ENCODE measurements at places on chromosomes 1 and 21.
A peak's percentile ranks its signal among the peaks of the same experiment; 100 is the strongest.

GRCh38 chr1:10802944-10803715, 6.7 kb upstream of the CASZ1 start:
- no peak for DNase-seq

DNA sequence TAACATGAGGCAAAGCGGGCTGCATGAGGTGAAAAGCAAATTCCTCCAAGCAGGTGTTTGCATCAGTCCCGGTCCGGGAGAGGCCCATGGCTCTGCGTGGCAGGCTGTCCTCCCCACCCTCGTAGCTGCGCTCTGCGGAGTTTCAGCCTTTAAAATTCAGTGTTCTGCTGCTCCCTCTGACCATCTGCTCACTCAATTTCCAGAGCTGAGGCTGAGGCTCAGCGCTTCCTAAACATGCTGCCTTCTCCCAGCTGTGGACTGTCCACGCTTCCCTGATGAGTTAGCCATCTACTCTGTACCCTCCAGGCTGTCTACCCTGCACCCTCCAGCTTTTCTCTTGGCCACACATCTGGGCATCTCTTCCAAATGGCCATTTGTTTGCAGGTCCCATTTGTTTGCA, 87.7 kb downstream of the KCNJ6 start:
- DNase-seq, result no peak

DNA sequence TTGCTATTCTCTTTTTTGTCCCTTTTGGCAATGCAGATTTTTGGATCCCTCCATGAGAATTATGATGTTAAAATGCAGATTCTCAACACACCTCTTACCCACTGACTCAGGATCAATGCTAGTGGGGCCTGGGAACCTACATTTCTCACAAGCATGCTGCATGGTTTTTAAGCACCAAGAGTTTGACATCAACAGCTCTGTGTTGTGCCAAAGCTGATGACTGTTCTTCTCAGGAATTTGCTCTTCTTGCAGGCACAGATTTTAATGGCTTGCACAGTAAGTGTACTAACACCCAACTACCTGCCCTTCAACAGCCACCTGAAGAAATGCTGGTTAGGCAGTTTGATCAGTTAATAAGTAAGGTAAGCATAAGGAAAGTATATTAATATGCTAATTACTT, 468.7 kb downstream of the PTBP2 start:
- DNase-seq, result peak; percentile 16

DNA sequence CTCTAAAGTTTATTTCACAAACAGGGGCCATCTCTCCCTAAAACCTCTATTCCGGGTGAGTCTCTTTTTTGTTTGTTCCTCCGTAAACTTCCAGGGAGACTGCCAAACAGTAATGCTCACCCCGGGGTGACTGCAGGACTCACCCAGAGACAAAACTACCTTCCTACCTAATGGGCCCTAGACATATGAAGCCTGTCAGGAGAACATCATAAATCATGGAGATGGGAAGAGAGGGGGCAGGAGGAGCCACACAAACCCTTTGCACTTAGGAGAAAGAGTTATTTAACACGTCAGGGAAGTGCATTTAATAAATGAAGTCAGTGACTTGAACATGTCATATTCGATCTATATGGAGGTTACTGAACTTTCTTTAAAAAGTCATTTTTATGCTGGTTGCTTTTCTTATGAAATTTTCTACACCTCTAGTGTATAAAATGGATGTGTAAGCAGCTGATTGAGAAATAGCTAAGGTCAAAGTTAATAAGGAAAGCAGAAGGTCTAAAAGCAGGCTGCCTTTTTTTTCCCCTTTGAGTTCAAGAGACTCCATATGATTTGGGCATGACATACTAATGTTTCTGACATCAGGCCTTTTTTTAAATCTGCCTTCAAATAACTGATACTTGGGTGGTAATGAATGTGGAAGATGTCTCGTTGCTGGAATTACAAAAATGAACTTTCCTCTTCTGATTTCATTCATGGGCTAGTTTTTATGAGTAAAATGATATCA, 286.9 kb upstream of the USP25 start:
- DNase-seq, result no peak

GRCh38 chr1:59556802-59557548, 257.8 kb upstream of the HOOK1 start:
- peak; percentile 77 for DNase-seq

DNA sequence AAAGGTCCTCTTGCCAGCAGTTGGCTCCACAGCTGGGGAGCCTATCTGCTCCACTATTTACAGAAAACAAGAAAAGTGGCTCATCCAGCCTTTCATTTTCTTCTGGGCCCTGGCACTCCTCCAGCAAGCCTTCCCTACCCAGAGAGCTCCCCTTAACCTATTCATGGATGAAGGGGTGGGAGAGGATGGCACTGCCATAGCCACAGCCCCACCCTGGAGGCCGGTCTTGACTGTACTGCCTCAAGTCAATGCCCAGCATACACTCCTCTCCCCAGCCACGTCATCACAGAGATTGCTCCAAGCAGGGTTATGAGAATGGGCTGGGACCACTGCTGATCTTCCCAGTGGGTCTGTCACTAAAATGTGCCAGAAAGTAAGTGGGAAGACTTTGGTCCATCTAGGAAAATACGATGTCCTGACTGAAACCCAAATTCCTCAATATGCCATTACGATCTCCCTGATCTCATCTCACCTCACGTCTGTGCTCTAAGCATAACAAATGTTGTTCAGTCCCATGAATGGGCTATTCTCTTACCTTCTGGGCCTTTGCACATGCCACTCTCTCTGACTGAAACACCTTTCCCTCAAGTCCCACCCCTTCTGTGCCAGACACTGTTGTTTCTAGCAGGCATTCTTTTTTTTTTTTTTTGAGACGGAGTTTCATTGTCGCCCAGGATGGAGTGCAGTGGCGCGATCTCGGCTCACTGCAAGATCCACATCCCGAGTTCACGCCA, 21.4 kb upstream of the PTAFR start:
- no peak for DNase-seq

GRCh38 chr1:22159891-22160290, 17.0 kb upstream of the WNT4 start:
- DNase-seq, result no peak

- DNase-seq, result no peak
These were observed 62.2 kb upstream of the KIF26B start for GRCh38 chr1:245092638-245092976.

GRCh38 chr1:223473601-223474344, 80.6 kb downstream of the CCDC185 start:
- DNase-seq, result no peak

DNA sequence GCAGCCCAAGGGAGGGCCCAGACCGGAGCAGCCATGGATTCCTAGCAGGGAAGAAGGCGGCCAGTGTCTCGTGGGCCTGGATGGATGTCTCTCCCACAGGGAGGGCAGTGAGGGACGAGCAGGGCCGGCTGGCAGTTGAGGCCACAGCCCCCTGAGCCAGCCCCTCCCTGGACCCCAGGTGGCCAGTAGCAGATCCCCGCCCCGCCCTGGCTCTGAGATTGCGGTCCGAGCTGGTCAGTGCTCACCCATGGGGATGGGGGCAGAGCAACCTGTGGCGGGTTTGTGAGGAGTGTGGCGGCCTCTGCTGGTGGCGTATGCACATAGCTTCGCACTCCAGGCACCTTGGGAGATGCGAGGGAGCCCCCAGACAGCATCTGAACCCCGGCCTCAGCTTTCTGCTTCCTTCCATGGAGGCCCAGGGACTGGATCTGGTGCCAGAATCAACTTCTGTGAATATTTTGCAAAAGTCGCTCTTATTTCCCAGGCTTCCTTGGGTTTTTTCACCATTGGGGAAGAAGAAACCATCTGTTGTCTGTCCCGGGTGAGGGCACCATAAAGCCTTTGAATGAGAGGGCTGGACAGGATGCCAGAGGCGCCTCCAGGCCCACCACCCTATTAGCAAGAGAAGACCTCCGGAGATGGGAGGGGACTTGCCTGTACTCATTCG, 8.4 kb upstream of the KCNN3 start:
- peak; percentile 81 for DNase-seq

DNA sequence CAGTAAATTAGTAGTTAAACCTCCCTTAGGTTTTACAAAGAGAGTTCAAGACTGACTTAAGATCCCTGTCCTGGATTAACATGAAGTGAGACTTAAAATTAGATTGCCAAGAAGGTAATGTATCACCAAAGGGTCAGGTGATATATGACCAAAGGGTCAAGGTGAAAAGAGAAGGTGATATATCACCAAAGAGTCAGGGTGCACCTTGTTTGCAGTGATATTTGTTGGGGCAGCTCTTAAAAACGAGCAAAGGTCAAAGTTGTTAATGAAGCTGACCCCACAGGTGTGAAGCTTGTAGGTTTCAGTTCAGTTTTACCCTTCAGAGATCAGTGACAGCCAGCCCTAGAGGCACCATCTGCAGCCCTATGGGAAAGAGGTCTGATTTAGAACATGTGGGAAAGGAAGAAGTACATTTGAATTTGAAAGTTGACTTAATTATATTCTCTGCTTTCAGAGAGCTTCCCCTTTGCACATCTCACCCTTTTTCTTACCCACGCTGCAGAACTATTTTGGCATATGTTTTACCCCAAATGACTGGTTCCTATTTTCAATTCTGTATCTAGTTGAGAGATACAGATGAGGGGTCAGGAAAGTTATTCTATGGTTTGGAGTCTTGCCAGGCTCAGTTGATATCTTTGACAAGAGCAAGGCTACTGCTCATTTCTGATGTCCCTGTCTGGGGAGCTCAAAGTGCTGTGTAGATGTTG, 170.8 kb downstream of the S1PR1 start:
- no peak for DNase-seq

GRCh38 chr1:246095443-246095842, 411.6 kb downstream of the SMYD3 start:
- DNase-seq, result no peak

DNA sequence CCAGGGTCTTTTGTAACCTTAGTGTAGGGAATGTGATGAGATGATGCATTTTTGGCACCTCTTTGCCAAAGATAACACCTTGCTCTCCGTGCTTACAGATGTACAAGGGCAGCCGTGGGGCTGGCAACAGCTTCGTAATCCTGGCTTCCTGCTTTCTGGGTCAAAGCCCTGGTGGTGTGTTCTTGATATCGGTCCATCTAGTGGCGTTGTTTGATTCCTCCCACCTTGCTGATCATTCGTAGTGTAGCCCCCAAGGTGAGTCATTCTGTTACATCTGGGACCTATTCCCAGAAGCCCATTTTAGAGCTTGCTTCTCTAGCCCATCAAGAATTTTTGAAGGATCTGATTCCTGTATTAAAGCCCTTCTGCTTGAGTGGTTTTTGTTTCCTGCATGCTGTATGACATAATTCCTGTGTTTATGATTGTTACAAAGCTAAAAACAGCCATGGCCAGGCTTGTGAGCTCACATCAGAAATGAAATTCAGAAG, 7.0 kb upstream of the CCT8 start:
- no peak for DNase-seq

DNA sequence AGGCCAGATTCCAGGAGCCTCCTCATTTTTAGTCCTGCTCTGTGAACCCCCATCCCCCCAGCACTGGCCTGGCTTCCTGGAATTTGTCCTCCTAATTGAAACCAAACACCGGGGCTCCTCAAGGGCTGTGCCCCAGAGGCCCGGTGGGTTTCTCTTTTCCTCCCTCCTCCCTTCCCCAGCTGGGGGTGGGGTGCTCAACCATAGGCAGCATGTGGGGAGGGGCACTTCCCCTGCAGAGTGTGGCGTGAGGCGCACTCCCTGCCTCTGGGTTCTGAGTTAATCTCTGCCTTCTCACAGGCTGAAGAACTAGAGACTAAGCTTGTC, 67.5 kb upstream of the ACOT11 start:
- no peak for DNase-seq

DNA sequence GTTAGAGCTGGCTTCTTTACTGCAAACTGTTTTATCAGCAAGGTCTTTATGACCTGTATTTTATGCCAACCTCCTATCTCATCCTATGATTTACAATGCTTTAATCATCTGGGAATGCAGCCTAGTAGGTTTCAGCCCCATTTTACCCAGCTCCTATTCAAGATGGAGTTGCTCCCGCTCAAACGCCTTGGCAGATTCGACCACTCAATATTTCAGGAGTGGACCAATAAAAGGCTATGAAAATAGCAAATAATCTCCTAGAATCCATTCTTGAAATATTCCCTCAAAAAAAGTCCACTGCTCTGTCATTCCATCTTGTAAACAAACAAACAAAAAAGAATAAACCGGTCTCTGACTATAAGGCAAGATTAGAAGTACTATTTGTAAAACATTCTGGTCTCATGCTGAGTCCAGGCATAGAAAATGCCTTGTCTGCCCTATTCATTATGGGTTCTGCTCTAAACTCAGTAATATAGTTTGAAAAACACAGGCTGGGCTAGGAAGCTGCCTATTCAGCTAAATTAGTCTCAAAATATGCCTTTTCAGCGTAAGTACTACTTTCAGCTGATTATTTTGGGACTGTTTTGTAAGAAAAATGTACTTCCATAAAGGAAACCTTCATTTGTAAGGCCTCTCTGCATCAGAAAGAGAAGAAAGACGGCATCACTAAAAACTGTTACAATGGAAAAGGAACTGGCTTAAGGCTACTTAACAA, 53.0 kb downstream of the TBX19 start:
- no peak for DNase-seq

DNA sequence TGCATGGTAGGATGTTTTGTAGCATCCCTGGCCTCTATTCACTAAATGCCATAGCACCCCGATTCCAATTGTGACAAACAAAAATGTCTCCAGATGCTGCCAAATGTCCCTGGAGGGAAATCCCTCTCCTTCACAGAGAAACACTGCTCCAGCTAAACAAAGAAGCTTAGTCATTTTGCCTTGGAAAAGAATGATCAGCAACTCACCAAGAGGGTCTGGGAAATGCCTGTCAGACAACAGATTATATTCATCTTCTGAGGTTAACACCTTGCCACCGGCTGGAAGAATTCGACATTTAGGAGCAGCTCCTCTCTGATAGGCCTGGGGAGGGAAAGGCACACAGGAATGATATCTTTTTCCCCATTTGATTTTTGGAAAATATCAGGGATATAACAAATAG, 84.4 kb downstream of the NIBAN1 start:
- no peak for DNase-seq

GRCh38 chr1:233459470-233459945, 132.0 kb downstream of the MAP3K21 start:
- DNase-seq, result no peak

GRCh38 chr21:31374395-31374794, 30.3 kb upstream of the TIAM1 start:
- DNase-seq, result no peak

DNA sequence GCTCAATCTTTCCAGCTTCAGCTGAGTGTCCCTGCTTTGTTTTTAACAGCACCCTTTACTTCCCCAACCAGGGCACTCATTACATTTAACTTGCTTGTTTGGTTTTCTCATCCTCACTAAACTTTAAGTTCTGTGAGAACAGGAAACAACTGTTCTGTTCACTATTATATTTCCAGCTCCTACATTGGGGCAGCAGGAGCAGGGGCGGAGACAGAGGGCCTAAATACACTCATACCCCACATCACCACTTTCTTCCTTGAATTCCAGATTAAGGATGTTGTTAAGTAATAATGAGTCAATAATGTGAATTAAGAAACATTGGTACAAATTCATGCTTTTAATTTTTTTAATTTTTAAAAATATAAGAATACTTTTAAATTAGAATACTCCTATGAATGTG, 6.0 kb downstream of the DRAM2 start:
- no peak for DNase-seq

DNA sequence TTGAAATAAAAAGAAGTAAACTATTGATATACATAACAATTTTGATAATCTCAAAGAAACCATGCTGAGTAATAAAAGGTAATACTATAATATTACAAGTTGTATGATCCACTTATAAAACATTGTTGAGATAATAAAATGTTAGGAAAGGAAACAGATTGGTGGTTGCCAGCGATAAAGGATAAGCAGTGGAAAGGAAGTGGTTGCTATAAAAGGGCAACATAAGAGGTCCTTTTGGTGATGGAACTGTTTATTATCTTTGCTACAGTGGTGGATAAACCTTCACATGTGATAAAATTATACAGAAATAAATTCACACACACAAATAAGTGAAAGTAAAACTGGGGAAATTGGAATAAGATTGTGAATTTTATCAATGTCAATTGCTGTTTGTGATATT, 15.1 kb downstream of the OR6F1 start:
- no peak for DNase-seq

Data from urothelium cell line (cell line).